Activated T-cell treated with anti-CD3 and anti-CD28 coated beads, Interleukin-2, amount 50 U/mL, for 4 hours (primary cell): ENCODE measurements at places on chromosomes 7 and 10. TPM values are rescaled to one million over a fixed set of nuclear protein-coding genes. Genes with fewer than 3 reads are reported as not detected.

DNA sequence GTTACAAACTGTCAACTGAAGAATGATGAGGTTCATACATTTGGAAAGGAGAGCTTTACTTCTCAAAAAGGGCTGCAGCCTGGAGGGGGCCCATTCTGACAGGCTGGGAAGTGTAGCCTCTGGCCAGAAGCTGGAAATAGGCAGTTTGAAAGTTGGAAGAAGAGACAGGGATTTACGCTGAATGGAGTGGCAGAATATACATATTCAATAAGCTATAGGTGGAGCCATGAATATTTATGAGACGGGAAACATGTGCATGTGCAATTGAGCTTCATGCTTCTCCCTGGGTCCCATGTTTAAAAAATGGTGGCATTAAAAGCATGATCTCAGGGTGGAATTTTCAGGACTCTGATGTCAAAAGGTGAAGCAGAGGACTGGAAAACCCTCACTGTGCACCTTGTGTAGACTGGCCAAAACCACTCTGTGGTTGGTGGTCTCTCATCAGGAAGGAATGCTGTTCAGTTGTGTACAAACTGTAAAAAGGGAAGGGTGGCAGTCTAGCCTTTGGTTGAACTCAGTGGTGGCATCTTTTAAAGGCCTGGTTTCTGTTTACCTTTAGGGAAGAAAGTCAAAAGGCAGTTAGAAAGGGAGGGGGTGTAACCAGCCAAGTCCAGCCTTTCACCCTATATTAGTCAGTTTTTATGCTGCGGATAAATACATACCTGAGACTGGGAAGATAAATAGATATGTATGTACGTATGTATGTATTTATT is 7.2 kb upstream of the ACTR3B start:
- DNase-seq: no peak

DNA sequence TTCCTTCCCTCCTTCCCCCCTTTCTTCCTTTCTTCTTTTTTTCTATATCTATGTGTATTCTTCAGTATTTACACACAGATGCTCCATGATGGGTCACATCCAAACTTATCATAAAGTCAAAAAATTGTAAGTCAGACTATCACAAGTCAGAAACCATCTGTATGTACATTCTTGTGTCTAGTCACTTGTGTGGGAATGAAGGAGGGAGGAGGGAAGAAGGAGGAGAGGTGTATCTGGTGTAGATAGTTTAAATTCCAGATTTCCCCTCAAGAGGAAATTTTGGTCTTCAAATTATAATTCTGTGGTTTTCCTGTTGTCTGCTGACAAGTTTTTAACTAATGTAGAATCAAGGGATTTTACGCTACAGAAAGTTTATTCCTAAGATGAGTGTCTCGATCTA is 287.2 kb downstream of the ETV1 start:
- no peak for DNase-seq

DNA sequence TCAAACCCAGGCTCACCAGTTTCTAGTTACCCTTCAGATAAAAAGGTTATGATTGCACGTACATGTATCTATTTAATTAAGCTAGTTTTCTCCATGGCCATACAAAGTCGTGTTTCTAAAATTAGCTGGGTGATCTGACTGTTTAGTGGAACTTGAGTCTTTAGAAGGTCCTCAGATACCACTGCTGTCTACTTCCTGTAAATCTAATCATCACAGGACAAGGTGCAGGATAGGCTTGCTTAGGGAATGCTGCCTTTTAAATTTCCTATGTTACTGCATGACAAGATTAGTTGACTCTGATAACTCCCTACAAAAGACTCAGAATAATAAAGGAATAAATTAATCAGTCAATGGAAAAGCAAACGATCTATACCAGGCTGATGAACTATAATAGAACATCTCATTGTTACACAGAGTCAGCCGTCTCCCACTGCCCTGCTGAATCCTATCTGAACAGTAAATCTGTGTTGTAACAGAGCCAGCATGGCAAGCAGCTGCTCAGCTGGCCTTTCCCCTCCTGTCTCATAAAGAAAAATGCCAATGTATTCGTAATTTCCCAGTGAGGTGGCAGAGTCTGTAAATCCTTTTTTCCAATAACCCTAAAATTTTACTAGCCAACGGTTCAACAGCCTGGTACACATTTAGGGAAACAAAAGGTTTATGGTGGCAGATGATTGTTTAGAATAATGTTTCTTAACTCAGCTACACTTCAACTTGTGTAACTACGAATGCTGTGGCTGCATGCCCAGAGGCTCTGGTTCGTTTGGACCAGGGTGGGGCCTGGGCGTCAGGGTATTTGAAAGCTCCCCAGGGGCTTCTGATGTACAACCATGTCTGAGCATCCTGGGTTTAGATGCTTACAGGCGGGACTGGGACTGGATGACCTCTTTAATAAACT is 318.0 kb downstream of the PAXIP1 start:
- no peak for DNase-seq

GRCh38 chr7:12351843-12352242 is 51.8 kb downstream of the VWDE start:
- DNase-seq: no peak

- no peak for DNase-seq
These were observed 1377.4 kb downstream of the XPNPEP1 start for GRCh38 chr10:108545921-108546320.

DNA sequence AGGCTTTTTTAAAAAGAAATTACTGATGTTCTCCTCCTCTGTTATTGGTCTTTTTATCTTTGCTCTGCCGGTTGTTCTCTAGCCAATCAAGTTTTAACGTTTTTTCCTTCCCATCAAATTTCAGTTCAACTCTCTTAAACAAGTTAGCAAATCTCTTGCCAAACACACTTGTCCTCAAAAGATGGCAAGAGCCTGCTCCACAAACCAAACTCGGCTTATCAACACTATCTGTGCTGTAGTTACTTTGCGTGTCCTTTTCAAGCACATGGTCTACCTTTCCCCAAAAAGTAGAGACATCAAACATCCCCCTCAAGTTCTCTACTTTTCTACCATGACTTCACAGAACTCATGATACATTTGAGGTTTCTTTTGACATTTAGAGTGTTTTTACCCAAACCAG is 71.3 kb downstream of the OSBPL3 start:
- DNase-seq: no peak

DNA sequence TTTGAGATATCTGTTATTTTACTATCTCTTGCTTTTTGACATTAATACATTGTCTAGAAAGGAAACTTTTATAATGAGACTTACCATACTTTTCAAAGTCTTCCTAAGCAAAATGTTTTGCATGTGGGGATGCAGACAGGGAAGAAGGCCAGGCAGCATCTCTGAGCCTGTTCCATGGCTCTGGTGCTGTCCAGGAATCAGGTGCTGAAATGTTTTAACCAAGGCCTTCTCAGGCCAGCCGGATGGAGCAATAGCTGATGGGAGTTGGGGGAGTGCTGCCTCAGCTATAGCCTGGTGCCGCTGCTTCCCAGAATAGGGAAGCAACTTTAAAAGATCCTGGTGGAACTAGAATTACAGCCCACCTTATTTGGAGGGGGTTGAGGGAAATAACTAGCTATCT is 38.5 kb downstream of the CRTAC1 start:
- no peak for DNase-seq

GRCh38 chr10:84340187-84340586 is 11.8 kb downstream of the CCSER2 start:
- no peak for DNase-seq

- DNase-seq: no peak
These were observed 3.8 kb upstream of the INSIG1 start for GRCh38 chr7:155293721-155294510.

Gene PLAC9
- not detected for total RNA-seq

Gene HTR5A
- total RNA-seq: not detected

Gene IFIT5
- 10.7 TPM for total RNA-seq

Gene ENTPD1
- 0.66 TPM for total RNA-seq

Gene RSPH10B
- 0.13 TPM for total RNA-seq

Gene PRKG1
- not detected for total RNA-seq
